GM12864 (cell line): ENCODE measurements at places on chromosomes 2 and 18.

DNA sequence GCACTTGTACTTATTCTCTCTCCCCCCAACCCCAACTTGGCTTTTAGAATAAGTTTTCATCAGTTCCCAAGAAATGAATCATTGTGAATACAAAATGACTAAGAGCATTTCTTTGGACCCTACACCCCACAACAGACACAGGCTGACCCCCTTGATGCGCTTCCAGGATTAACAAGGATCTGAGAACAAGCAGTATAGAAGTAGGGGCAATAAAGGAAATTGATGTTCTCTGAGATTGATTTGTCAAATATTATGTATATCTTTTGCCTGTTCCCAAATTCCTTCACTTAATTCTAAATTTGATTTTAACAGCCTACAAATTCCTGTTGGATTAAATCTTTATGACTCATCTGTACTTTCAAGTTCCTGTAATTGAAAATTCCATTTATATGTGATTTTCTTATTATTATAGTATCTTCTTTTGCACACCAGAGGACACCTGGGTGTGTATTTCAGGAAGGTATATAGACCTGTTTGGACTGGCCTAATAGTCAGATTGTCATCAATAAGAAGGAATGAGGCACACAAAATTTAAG is 10.2 kb upstream of the PTPN4 start:
- no peak for DNase-seq

DNA sequence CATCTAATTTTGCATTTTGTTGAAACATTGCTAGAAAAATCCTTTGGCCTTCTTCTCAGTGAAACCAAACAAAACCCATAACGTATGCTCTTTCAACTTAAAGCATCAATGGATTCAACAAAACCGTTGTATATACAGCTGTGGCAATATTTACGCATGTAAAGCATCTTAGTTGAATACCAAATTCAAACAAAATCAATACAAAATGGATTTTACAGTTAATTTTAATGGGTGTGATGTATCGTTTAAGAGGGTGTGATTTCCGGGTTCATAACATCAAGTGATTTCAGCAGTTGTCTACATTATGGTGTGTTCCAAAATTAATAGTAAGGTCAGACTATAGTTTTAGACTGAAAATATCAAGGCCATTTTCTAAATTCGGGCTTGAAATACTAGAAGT is 198.2 kb downstream of the TGIF1 start:
- DNase-seq = no peak

DNA sequence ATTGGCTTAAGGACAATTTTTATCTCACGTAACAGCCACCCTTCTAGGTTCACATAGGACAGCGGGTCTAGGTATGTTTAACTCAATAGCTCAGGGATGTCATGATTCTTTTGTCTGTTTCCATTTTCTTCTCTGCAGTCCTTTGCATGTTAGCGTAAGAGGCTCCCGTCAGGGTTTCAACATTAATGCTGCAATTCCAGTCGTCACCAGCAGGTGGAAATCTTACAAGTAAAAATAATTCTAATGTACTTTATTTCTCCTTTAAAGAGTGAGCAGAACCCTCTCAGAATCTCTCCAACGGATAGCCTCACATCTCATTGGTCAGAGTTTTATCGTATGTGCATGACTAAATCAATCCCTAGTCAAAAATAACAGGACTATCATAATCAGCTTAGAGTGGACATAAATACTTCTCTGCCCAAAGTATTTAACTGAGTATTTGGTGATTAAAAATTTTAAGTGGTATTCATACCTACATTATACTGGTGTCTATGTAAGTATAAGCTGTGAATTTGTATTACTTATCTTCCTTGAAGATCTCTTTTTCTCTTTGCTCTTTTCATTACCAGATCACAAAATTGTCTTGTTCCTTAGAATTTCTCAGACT is 487.2 kb upstream of the GCFC2 start:
- peak; percentile 51 for DNase-seq

DNA sequence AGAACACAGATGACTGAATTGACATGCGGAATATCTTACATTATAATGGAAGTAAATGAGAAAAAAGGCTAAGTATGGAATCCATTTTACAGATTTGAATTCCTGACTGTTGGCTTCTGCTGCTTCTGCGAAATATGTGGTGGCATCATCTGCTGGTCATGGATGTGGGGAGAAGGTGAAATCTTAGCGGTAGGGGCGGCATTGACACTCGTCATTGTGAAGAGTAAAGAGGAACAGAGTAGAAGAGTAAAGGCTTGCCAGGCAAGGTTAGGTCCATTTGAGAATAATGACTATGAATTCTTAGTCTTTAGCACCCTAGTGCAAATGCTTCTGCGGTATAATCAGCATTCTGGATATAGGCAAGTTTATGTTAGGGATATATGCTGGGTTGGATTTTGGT is 32.4 kb downstream of the ACTR3 start:
- DNase-seq = no peak

- DNase-seq = no peak
Measured at GRCh38 chr2:175864137-175864850, 137.8 kb downstream of the LNPK start.

- DNase-seq = no peak
Measured at GRCh38 chr2:181117206-181117925, 137.0 kb downstream of the UBE2E3 start.

- DNase-seq = no peak
Measured at GRCh38 chr2:139876964-139877363, 1096.8 kb upstream of the NXPH2 start.

DNA sequence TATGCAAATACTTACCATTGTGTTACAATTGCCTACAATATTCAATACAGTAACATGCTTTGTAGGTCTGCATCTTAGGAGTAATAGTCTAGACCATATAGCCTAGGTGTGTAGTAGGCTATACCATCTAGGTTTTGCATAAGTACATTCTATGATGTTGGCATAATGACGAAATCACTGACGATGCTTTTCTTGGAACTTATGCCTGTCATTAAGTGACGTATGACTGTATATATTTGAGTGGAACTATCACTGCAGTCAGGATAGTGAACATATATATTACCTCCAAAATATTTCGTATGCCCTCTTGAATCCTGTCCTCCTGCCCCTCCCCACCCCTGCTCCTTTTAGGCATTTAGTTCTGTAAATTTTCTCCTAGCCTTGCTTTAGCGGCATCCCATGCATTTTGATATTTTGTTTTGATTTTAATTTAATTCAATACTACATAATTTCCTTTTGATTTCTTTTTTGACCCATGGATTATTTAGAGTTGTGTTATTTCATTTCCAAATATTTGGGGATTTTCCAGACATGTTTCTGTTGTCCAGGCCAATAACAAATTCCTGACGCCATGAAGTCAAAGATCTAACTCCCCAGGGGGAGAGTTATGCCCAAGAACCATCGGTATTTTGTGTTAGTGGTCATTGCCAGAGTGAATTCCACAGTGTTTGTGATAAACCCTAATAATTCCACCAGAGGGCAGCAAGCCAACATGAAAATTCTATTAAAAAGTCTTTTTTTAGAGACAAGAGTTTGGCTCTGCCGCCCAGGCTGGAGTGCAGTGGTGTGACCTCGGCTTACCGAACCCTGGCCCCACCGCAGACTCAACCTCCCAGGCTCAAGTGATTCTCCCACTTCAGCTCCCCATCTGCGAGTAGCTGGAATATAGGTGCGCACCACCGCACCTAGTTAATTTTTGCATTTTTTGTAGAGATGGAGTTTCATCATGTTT is 24.2 kb upstream of the CASP8 start:
- no peak for DNase-seq

DNA sequence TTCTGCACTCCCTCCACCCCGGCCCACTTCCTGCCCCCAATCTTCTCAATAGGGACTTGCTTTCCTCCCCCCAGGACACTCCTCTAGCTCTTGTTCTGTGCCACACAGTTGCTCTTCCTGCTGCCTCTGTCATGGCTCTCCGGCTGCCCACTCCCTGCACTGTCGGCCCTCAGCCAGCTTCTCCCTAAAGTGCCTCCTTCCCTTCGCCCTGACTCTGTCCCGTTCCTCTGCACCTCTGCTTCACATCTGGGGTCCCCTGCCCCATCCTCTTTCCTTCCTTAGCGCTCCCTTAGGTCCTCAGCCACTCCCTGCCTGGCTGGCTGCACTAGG is 132.1 kb downstream of the CABLES1 start:
- no peak for DNase-seq

DNA sequence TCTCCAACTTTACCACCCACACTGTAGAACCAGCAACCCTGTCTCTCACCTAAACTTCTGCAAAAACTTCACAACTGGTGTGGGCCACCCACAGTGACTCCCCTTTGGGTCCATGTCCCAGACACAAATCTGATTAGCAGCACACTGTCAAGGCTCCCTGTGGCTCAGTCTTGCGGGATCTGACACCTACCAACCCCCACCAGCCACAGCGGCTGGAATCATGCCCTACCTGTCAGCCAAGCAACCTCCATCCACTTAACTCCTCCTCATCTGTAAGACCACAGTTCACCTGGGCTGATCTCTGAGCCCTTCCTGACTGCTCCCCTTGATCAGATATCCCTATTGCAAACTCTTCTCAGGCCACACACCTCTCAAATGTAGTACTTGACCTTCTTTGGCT is 14.6 kb downstream of the TCF4 start:
- no peak for DNase-seq

GRCh38 chr2:5538772-5539171 is 153.4 kb upstream of the SOX11 start:
- DNase-seq = no peak

- DNase-seq = no peak
Measured at GRCh38 chr2:222024932-222025880, 273.6 kb downstream of the PAX3 start.

DNA sequence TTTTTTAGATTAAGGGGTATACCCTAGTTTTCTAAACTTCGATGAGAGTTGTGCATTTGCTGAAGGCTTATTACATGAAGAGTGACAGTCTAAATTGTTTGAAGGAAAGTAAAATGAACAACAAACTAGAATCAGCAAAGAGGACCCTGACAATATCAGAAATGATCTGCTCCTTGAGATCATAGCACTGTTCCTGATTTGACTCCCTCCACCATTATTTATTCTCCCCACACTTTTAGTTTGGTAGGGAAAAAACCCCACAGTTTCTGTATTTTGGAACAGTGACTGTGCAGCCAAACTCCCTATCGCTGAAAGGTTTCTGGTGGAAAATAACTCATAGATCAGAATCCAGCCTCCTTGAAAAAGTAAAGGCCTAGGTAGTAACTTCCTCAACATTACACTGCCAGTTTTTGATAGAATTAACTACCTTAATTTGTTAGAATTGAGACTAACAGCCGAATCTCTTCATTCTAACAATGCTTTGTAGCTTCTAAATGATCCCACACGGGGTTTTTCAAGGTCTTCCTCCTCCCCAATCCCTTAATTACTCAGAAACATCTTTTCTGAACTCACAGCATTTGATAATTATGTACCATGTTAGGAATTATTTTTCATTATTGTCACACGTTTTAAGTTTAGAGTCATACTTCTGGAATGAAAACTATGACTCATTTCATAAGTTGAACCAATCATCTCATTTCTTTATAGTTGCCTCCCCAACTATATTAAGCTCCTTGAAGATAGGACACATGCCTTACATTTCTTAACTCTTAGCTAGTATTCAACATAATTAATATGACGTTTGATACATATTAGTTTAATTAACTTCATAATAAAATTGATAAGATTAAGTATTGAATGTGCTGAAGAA is 2.9 kb downstream of the MYL12A start:
- no peak for DNase-seq

DNA sequence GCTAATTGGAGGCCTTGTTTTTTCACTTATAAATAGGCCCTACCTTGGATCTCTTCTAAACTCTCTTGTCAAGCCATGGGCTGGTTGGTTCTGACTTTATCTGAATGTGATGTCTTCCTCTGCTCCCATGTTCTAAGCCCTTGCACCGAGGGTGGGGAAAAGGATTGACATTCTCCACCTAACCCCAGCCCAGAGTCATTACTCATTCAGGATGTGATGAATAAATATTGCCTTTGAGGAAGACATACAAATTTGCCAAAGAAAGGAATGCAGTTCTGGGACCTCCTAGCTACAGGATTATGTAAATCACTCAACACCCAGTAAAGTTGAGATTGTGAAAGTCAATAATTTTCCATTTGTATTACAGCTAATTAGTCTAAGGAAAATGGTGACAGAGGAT is 142.1 kb upstream of the LYPD6 start:
- DNase-seq = no peak

- DNase-seq = no peak
Measured at GRCh38 chr18:46815661-46816060, 58.8 kb upstream of the ST8SIA5 start.

GRCh38 chr2:25993049-25993448 is 10.8 kb upstream of the KIF3C start:
- no peak for DNase-seq
